ENCODE measurements at places on chromosomes 11 and 22. TPM values are rescaled to one million over a fixed set of nuclear protein-coding genes. Genes with fewer than 3 reads are reported as not detected.

DNA sequence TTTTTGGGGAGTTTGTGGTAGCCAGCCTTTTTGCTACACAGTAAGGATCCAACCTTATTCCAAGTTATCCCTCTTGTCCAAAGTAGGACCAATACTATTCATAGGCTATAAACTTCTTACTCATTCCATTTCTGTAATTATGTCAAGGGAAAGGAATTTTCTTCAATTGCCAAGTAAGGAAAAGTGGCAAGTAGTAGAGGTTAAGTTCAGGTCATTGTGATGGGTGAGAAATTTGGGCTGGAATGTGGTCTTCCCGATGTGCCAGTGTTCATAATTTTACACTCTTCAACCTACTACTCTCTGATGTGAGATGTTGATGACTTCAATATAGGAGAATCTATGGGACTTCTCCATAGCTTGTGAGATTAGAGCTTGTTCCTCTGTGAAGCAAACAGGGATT lies 648.8 kb downstream of the METTL15 start:
- no peaks in the 10 kb centered on the region for H3K36me3 ChIP-seq
- peak overlapping the region; percentile 90 for H3K27ac ChIP-seq
- no peaks in the 10 kb centered on the region for H3K27me3 ChIP-seq
- DNase-seq = no peak

DNA sequence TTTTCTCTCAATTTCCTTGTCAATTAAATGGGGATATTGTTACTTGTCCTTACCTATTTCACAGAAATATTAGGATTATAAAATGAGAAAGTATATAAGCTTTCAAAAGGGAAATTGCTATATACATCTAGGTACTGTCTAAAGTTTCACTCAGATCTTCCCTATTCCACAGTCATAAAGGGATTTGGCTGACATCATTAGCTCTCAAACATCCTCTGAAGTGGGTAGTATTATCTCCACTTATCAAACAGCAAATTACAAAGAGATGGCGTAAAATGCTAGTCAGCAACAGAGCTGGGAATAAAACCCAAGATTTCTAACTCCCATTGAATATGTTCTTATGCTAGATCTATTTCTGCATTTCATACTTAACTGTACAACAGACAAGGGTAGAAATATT lies 50.9 kb downstream of the SLC25A17 start:
- H3K27me3 ChIP-seq = no peaks in the 10 kb centered on the region
- H3K4me3 ChIP-seq = no peak overlapping the region
- H3K27ac ChIP-seq = no peak overlapping the region
- no peak for DNase-seq
- H3K36me3 ChIP-seq = peaks cover 36% of the 10 kb centered on the region
- H3K4me1 ChIP-seq = peaks cover 3% of the 10 kb centered on the region

- H3K27me3 ChIP-seq = no peaks in the 10 kb centered on the region
- no peaks in the 10 kb centered on the region for H3K36me3 ChIP-seq
- H3K4me3 ChIP-seq = no peak overlapping the region
- DNase-seq = no peak
Observed at GRCh38 chr11:36948460-36949127, 350.6 kb upstream of the RAG2 start.

- H3K4me3 ChIP-seq = no peak overlapping the region
- H3K4me1 ChIP-seq = peaks cover 23% of the 10 kb centered on the region
- H3K36me3 ChIP-seq = no peaks in the 10 kb centered on the region
- H3K27ac ChIP-seq = no peak overlapping the region
Observed at GRCh38 chr11:1768141-1768469, 4.4 kb upstream of the CTSD start.

- DNase-seq = no peak
- H3K27me3 ChIP-seq = peaks cover 13% of the 10 kb centered on the region
- H3K4me3 ChIP-seq = no peak overlapping the region
- no peak overlapping the region for H3K27ac ChIP-seq
- no peaks in the 10 kb centered on the region for H3K36me3 ChIP-seq
- no peaks in the 10 kb centered on the region for H3K4me1 ChIP-seq
Observed at GRCh38 chr11:131841925-131842635, 471.7 kb downstream of the NTM start.

Gene TH
- under 0.01 TPM for total RNA-seq

Gene KIF18A
- 4.0 TPM for total RNA-seq

Gene MS4A6E
- not detected for total RNA-seq

Gene TPBGL
- not detected for total RNA-seq

Gene P4HA3
- 8.7 TPM for total RNA-seq

Gene C11orf42
- not detected for total RNA-seq

Gene NCF4
- total RNA-seq = 0.36 TPM

Measured in osteoblast (primary cell).